Central memory CD8-positive, alpha-beta T cell (primary cell): ENCODE measurements at places on chromosomes 1 and 21.
A peak's percentile ranks its signal among the peaks of the same experiment; 100 is the strongest.

- no peak for DNase-seq
These were observed 112.3 kb downstream of the DDX20 start for GRCh38 chr1:111867868-111868440.

DNA sequence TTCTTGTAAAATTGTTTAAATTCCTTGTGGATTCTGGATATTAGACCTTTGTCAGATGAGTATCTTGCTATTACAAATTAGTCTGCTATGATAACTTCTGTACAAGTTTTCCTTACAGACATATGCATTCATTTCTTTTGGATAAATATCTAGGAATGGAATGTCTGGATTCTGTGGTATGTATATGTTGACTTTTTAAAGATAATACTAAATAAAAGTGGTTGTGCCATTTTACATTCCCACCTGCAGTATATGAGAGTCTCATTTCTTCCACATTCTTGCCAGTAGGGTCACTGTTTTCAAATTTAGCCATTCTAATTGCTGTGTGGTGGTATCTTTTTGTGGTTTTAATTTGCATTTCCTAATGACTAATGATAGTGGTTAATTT, 53.9 kb downstream of the SYDE2 start:
- DNase-seq = no peak

DNA sequence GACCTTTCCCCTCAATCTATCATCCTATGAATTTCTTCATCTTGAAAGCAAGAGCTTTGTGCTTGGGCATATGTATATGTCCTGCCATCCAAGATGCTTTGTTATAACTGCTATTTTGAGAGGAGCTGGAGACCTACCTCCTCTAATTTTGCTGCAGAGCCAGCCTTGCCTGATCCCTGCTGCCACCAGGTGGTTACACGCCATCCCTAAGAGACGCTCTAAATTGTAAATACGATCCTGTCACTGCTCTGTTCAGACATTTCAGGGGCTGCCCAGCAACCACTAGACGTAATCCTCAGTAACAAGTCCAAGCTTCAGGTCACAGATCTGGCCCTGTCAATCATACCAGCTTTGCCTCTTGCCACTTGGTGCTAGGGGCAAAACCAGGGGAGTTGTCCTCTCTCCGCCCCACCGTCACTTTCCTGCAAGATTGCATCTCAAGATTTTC, 32.9 kb downstream of the GPA33 start:
- no peak for DNase-seq

DNA sequence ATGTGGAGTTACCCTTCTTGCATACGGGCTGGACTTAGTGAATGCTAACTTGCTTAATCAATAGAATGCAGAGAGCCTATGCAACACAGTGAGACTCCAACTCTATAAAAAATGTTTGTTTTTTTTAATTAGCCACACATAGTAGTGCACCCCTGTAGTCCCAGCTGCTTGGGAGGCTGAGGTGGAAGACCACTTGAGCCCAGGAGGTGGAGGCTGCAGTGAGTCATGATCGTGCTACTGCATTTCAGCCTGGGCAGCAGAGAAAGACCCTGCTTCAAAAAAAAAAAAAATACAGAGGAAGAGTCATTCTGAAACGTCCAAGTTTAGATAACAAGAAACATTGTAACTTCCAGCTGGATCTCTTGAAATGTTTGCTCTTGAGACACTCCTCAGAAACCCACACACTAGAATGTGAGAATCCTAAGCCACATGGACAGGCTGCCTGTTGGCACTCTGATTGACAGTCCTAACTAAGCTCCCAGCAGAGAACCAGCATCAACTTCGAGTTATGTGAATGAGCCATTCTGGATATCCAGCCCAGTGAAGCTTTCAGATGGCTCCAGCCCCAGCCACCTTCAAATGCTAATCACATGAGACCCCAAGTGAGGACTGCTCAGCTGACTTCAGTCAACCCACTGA, 20.0 kb upstream of the CAP1 start:
- no peak for DNase-seq

- no peak for DNase-seq
These were observed 609.6 kb upstream of the NEGR1 start for GRCh38 chr1:72891976-72892375.

DNA sequence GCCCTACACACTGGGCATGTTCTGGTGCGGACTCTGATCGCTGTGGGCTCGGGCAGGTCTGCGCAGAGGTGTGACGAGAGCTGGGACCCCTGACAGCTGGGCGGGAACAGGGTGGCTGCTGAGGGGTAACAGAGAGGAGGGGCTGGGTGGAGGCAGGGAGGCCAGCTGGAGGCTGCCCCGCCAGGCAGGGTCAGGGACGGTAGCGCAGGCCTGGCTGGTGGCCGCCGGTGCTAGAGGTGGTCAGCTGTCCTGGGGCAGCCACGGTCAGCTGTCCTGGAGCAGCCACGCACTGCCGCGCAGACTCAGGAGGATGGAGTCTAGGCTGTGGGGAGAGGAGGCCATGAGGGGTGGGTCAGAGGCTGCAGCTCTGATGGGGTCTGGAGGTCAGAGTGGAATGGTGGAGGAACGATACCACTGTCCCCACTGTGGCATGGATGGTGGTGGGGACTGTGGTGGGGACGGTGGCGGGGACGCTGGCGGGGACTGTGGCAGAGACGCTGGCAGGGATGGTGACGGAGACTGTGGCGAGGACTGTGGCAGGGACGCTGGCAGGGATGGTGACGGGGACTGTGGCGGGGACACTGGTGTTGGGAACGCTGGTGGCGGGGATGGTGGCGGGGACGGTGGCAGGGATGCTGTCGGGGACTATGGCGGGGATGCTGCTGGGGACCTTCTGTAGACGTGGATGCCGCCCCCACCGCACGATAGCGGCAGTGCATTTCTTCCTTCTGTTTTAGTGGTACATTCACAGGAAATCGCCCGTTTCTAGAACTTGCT, 21.3 kb upstream of the LRRC3 start:
- DNase-seq = no peak

DNA sequence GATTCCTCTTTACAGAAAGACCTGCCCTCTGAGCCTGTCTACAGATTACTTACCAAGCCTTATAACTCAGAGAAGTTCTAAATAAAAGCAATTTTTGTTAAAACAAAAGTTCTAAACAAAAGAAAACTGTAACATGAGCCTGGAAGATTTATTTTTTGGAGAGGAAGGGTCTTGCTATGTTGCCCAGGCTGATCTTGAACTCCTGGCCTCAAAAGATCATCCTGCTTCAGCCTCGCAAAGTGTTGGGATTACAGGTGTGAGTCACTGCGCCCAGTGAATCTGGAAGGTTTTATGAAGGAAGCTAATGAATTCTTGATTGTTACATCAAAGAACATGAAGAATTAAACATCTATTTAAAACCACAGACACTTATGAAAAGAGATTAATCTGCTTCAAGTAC, 27.1 kb downstream of the GPBP1L1 start:
- DNase-seq = no peak

DNA sequence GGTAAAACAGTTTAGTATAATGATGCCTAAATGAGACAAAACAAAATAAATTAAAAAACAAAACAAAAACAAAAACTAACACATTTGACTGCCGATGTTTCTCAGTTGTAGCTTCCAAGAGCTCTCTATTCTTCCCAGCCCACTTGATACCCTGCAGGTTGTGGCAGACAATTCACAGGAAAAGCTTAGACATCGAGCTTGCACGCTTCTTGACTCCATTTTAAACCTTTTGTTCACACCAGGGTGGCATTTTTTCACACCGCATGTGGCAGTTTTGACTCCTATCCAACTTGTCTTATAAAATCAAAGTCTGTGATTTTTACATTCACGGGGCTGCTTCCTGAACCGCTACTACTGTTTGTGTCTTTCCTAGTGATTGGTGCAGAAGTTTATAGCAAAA, 575.9 kb downstream of the USP25 start:
- DNase-seq = no peak

DNA sequence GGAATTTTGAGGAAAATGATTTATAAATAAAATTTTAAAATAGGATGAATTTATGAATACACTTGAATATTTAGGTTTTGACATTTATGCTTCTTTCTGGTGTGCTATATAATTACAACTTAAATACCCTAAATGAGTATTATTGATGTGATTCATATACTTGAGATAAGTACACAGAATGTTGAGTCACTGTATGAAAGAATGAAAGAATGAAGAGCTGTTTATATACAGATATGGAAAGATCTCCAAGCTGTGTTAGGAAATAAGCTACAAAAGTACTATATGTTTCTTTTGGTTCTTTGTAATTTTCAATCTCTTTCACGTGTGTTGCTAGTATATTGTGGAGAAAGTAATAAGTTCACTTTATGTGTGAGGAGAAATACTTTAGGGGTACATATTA, 147.2 kb downstream of the RASAL2 start:
- DNase-seq = no peak

GRCh38 chr1:147270721-147271120, 28.2 kb downstream of the CHD1L start:
- no peak for DNase-seq

- no peak for DNase-seq
These were observed 17.8 kb downstream of the THEM4 start for GRCh38 chr1:151891512-151891911.

DNA sequence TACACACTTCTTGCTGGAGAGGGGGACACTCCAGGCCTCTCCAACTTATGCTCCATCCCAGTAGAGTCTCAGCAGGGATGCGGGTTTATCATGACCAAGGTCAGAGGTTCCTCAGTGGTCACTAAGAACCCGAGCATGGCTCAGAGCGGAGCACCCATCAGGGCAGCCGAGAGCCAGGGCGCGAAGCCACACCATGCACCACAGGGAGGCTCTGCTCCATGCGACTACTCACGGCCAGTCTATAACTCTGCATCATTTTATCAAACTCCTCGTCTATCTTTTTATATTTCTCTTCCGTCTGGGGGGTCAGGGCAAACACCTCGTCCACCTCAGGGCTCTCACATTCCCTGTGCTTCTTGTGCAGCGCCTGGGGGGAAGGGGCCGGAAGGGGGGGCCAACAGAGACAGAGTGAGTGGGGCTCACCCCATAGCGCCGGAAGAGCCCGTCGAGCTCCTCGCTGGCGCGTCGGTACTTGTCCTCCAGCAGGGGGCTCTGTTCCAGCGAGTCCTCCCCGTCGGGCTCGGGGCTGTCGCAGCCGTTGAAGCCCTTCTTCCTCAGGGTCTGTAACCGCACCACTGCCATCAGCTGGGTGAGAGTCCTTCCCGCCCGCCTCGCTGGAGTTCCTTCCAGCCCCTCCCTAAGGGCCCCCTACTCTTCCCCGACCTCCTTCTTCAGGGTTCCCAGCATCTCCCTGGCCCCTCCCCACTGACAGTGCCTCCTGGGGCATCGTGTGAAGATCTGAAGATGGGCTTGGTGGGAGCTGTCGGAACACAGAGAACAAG, 20.0 kb downstream of the MEF2D start:
- peak; percentile 64 for DNase-seq

- DNase-seq = no peak
These were observed 49.5 kb upstream of the RAB3GAP2 start for GRCh38 chr1:220321758-220322157.

DNA sequence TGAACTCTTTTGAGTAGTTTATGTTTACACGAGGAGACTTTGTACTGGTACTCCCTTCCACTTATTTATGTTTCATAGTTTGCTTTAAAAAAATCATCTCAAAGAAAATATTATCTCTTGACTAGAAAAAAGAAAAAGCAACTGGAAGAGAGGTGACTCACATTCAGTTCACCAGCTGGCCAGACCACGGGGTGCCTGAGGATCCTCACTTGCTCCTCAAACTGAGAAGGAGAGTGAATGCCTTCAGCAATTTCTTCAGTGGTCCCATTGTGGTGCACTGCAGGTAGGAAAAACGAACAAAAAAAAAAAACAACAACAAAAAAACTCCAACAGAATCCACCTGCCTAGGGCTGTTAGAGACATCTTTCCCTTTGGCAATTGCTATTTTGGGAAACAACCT, 102.9 kb downstream of the PTPRC start:
- DNase-seq = no peak

DNA sequence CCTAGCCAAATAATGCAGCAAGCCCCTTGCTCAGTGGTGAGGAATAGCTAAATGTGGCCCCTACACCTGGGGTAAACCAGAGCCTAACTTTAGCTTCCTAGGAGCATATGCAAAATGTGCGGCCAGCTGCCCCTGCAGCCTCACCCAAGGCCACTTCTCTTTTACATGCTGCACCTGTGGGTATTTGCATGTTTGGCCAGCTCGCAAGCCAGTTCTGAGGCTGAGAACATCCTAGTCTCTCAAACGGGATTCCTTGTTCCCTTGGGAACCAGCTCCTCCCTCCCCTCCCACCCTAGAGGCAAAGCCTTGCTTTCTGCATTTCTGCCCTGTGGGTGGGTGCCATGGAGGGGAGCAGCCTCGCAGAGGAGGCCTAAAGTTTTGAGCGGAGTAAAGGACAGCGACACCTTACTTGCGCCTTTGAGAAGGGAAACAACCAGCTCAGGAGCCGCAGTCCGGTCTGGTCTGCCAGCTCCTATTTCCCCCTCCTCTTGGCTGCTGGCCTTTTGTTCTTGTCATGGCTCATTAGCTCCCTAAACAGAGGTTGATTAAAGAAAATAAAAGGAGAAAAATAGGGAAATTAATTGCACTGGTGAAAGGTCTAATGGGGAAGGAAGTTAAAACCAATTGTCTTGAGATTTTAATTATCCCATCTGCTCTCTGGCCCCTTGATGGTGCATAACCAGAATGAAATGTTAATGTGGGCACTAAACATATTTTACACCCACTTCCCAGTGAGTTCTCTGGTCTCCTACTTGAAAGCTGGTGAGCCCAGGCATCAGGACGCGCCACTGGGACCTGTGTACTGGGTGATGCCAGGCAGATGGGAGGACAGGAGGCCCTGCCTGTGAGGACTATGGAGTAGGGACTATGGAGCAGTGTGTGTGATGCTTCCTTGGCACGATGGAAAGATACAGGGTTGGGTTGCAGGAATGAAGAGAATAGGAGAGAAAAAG, 68.7 kb downstream of the TEX35 start:
- no peak for DNase-seq

DNA sequence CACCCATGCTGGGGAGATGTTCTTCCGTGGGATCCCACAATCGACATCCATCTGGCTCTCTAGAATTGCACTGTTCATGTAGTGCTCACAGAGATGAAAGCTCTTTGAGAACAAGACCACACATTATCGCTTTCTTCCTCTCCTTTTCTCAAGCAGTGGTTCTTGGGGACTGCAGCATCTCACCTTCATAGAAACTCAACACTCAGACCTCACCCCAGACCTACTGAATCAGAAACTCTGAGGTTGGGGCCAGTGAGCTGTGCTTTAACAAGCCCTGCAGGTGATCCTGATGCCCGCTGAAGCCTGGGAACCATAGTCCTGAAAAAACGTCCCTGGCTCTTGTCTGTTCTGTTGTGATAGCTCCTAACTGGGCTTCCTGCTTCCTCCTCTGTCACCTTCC, 251.3 kb upstream of the FGGY start:
- no peak for DNase-seq

- DNase-seq = peak; percentile 48
These were observed 706 bp downstream of the RNF19B start for GRCh38 chr1:32963746-32964460.

GRCh38 chr1:151966061-151966460, 27.6 kb downstream of the S100A10 start:
- no peak for DNase-seq

DNA sequence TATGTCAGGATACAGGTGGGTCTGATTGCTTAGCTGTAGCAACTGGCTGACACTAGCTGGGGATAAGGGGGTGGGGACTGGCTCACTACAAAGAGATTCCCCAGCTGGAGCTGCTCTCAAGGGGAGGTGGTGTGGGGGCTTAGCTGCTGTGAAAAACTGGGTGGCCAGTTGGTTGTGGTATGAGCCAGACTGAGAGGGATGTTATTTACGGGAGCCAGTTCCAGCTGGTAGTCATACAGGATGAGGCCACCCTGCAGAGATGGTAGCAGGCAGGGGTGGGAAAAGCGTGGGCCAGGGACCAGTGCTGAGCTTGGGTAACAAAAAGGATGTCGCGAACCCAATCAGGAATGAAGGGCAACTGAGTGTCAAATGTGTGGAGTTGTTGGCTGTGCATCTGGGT, 204.0 kb upstream of the C21orf91 start:
- DNase-seq = no peak

GRCh38 chr1:196400478-196401451, 207.5 kb downstream of the KCNT2 start:
- no peak for DNase-seq
